ENCODE measurements at places on chromosomes 3 and 15.

DNA sequence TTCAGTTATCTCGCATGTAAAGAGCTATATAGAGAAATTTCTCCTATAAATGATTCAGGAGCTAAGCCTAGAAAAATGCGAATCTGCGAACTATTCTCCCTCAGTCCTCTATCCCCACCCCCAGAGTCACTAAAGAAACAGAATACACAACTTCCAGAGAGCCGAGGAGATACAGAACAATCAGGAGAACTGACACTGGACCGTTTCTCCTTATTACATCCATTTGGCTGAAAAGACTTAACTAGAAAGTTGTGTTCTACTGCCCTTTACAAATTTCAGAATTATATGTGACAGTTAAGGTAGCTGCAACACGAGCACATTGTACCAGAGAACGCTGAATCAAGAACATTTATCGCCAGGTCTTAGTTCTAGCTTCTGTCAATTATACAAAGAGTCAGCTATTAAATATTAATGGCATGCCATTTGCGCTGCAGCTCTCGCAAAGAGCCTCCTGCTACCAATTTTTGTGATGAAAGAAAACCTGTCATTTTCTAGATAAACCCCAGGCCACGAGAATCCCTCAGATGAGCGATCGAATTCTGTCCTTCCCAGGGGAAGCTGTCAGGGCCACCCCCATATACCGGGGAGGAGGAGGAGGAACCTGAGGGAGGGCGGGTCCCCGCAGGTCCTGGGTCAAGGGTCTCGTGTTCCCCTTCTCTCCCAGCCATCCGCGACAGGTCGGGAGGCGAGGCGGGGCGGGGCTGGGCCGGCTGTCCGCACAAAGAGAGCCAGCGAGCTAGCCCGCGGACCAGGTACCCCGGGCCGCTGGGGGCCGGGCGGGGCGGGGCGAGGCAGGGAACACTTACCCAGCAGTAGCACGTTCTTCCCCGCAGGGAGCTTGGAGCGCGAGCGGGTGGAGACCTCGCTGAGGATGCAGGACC lies 878 bp downstream of the DYNC1LI1 start:
- no peaks in the 10 kb centered on the region for H3K27me3 ChIP-seq
- H3K4me1 ChIP-seq: peaks cover 6% of the 10 kb centered on the region
- peak overlapping the region; percentile 79 for H3K27ac ChIP-seq
- H3K36me3 ChIP-seq: peaks cover 9% of the 10 kb centered on the region
- H3K4me3 ChIP-seq: peak overlapping the region; percentile 76

DNA sequence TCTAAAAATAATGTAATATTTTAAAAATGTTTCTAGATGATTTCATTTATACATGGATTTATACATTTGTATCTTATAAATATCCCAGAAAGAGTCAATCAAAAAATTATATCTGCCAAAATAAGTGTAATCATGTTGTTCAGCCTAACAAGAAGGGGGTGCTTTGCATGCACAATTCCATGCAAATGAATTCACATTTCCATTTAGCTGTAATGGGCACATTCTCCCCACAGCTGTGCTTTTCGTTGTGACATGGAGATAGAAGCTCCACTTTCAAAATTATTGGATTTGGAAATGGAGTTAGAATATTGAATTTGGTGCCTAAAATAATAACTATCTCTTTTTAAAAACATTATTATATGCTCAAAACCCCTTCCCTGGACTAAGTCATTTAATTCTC lies 270.6 kb downstream of the PTPRG start:
- H3K27me3 ChIP-seq: no peaks in the 10 kb centered on the region
- H3K27ac ChIP-seq: no peak overlapping the region
- H3K36me3 ChIP-seq: no peaks in the 10 kb centered on the region
- H3K4me3 ChIP-seq: no peak overlapping the region
- DNase-seq: no peak

DNA sequence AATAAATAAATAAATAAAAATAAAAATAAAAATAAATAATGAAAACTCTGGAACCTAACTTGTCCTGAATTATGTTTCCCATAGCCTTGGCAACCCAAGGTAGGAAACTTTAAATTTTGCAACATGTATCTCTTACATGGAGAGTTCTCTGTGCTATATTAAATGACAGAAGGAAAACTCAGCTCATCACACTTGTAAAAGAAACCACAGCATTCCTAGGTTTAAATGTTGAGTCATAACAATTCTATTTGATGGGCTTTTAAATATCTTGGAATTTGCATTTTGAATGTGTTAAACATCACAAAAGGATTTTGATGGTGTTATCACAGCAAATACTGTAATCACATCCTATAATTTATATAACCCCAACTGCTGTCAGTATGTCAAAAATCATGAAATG lies 144.2 kb downstream of the LRTM1 start:
- no peak overlapping the region for H3K27ac ChIP-seq
- no peak overlapping the region for H3K4me3 ChIP-seq
- no peaks in the 10 kb centered on the region for H3K27me3 ChIP-seq

GRCh38 chr3:161567577-161568361 lies 71.2 kb downstream of the OTOL1 start:
- H3K4me3 ChIP-seq: no peak overlapping the region
- no peak for DNase-seq
- H3K27me3 ChIP-seq: no peaks in the 10 kb centered on the region

DNA sequence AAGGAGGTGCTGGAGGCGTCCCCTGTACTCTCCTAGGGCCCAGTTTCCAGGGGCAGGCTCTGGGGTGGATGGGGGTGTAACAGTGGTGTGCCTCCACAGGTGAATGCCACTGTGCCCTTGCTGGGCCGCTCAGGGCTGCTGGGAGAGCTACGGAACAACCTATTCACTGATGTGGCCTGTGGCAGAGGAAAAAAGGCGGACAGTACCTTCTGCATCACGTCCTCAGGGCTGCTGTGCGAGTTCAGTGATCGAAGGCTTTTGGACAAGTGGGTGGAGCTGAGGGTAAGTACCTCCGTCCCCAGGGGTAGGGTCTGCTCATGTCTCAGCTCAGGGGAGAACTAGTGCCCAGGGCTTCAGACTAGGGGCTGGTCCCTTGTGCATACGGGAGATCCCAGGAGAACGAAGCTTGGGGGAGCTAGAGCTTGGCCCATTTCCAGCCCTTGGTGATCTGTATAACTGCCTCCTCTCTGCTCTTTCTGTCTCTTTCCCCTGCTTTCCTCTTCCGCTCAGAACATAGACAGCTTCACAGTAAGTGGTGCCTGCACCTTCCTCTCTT lies 15.0 kb upstream of the JMJD7 start:
- no peaks in the 10 kb centered on the region for H3K27me3 ChIP-seq
- H3K36me3 ChIP-seq: peaks cover 2% of the 10 kb centered on the region
- H3K27ac ChIP-seq: no peak overlapping the region
- no peak for DNase-seq

- no peak overlapping the region for H3K27ac ChIP-seq
- no peak for DNase-seq
- no peak overlapping the region for H3K4me3 ChIP-seq
Measured at GRCh38 chr15:25435474-25436243, 3.2 kb downstream of the UBE3A start.

DNA sequence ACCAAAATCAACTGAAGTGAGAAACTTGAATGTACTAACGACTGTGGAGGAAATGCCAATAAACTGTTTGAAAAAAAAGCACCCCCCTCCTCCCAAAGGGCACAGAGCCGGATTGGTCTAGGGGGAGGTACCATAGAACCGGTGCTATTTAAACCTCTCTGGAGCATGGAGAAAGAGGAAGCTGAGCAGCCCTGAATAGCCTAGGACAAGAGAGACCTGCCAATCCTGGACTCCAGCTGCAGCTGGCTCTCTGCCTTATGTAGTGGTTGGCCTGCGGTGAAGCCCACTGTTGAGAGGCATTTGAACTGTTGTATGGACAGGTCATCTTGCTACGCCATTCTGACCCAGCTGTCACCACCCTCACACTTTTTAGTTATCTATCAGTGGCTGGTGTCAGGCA lies 1.5 kb upstream of the SH3GL3 start:
- no peaks in the 10 kb centered on the region for H3K27me3 ChIP-seq
- H3K4me3 ChIP-seq: no peak overlapping the region
- H3K4me1 ChIP-seq: no peaks in the 10 kb centered on the region

- H3K27me3 ChIP-seq: no peaks in the 10 kb centered on the region
- no peaks in the 10 kb centered on the region for H3K36me3 ChIP-seq
- H3K27ac ChIP-seq: no peak overlapping the region
Measured at GRCh38 chr15:68699124-68699880, 120.5 kb downstream of the CORO2B start.

DNA sequence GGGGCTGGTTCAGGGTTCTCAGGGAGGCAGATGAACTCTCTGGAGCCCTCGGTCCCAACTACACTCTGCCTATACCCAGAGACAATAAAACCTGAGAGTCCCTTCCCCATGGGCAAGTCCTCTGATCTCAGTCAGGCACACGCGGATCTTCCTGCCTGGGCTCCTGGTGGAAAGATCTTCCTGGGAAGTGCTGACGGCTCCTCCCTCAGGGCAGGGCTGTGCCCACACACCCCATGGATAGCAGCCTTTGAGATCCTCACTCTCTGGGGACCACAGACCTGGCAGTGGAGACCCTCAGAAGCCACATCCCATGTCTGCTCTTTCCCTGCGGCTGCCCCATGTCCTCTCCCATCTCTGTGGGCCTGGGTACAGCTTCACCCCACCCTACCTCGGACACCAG lies 10.4 kb downstream of the SH2D7 start:
- H3K27me3 ChIP-seq: no peaks in the 10 kb centered on the region
- no peak overlapping the region for H3K4me3 ChIP-seq
- DNase-seq: no peak

DNA sequence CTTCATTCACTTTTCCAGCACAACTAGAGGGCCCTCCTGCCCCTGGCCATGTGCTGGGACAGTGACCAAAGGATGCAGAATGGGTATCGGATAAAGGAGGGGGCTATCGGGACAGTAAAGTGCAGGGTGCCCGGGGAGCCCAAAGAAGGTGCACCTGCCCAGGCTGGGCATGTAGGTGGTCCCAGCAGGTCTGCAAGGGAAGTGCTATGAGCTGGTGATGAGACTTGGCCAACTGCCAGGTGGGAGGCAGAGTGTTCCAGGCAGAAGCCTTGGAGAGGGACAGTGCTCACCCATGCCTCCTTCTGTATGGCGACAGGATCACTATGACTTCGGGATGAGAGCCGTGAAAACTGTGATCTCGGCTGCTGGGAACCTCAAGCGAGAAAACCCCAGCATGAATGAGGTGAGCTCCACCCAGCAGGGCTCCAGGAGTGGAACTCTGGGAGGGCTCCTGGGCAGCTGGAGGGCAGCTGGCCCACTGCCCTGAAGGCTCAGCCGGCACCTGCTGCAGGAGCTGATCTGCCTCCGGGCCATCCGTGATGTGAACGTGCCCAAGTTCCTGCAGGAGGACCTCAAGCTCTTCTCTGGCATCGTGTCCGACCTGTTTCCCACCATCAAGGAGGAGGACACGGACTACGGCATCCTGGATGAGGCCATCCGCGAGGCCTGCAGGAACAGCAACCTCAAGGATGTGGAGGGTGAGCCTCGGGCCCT lies 48.4 kb downstream of the DNAH1 start:
- no peak for DNase-seq
- no peaks in the 10 kb centered on the region for H3K4me1 ChIP-seq
- no peaks in the 10 kb centered on the region for H3K27me3 ChIP-seq
- no peak overlapping the region for H3K27ac ChIP-seq

GRCh38 chr15:26615188-26615926 lies 157.5 kb downstream of the GABRB3 start:
- no peaks in the 10 kb centered on the region for H3K36me3 ChIP-seq
- H3K4me3 ChIP-seq: no peak overlapping the region
- DNase-seq: no peak
- no peaks in the 10 kb centered on the region for H3K27me3 ChIP-seq
- H3K4me1 ChIP-seq: no peaks in the 10 kb centered on the region
- no peak overlapping the region for H3K27ac ChIP-seq

DNA sequence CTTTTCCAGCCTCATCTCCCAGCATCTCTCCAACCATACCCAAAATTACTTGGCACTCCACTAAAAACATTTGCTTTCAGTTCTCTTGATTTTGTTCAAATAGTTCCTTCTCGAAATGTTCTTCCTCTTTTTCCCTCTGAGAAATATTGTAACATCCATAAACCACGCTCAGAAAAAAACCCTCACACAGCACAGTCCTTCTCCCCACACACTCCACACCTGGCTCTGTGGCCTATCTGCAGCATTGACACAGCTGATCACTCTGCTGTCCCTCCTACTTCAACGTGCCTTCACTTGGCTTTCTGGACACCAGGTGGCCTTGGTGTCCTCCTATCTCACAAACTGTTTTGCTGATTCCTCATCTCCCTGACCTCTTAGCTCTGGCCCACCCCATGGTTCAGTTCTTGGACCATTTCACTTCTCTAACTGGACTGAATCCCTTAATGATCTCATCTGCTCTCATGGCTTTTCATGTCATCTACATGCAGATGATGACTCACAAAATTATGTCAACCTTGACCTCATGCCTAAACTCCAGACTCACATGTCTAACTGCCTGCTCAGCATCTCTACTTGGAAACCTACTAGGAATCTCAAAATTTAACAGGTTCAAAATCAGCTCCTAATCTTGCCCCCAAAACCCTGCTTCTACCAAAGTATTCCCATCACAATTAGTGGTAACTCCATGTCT lies 93.3 kb downstream of the TRIM42 start:
- no peaks in the 10 kb centered on the region for H3K36me3 ChIP-seq
- H3K4me3 ChIP-seq: no peak overlapping the region
- 0 out of 2 replicates have a peak, but pooled peaks cover 2% of the 10 kb centered on the region for H3K27me3 ChIP-seq
- H3K27ac ChIP-seq: no peak overlapping the region

GRCh38 chr3:50971487-50971924 lies 296.8 kb downstream of the DOCK3 start:
- H3K27me3 ChIP-seq: no peaks in the 10 kb centered on the region
- H3K27ac ChIP-seq: no peak overlapping the region
- no peak overlapping the region for H3K4me3 ChIP-seq
- H3K4me1 ChIP-seq: no peaks in the 10 kb centered on the region
- peak; percentile 24 for DNase-seq

- H3K4me3 ChIP-seq: no peak overlapping the region
- no peaks in the 10 kb centered on the region for H3K36me3 ChIP-seq
- no peaks in the 10 kb centered on the region for H3K27me3 ChIP-seq
- peaks cover 24% of the 10 kb centered on the region for H3K4me1 ChIP-seq
- H3K27ac ChIP-seq: no peak overlapping the region
Measured at GRCh38 chr3:152278756-152279427, 10.2 kb downstream of the MBNL1 start.

- no peaks in the 10 kb centered on the region for H3K27me3 ChIP-seq
- no peak overlapping the region for H3K4me3 ChIP-seq
- no peaks in the 10 kb centered on the region for H3K4me1 ChIP-seq
Measured at GRCh38 chr3:8371085-8371551, 130.5 kb upstream of the LMCD1 start.

- H3K36me3 ChIP-seq: no peaks in the 10 kb centered on the region
- no peaks in the 10 kb centered on the region for H3K27me3 ChIP-seq
- H3K4me1 ChIP-seq: no peaks in the 10 kb centered on the region
- no peak for DNase-seq
Measured at GRCh38 chr15:27218426-27218825, 247.4 kb downstream of the GABRG3 start.

GRCh38 chr3:107133891-107134290 lies 243.3 kb upstream of the CCDC54 start:
- no peak overlapping the region for H3K4me3 ChIP-seq
- no peaks in the 10 kb centered on the region for H3K4me1 ChIP-seq
- no peaks in the 10 kb centered on the region for H3K36me3 ChIP-seq
- no peak overlapping the region for H3K27ac ChIP-seq
- no peak for DNase-seq
- no peaks in the 10 kb centered on the region for H3K27me3 ChIP-seq

- no peak overlapping the region for H3K4me3 ChIP-seq
- no peak for DNase-seq
- no peaks in the 10 kb centered on the region for H3K4me1 ChIP-seq
- no peaks in the 10 kb centered on the region for H3K27me3 ChIP-seq
Measured at GRCh38 chr3:160577556-160578195, 12.3 kb upstream of the KPNA4 start.

Data from Panc1 (cell line).